BE2C (cell line): ENCODE measurements at places on chromosomes 12 and 14.
A peak's percentile ranks its signal among the peaks of the same experiment; 100 is the strongest.

DNA sequence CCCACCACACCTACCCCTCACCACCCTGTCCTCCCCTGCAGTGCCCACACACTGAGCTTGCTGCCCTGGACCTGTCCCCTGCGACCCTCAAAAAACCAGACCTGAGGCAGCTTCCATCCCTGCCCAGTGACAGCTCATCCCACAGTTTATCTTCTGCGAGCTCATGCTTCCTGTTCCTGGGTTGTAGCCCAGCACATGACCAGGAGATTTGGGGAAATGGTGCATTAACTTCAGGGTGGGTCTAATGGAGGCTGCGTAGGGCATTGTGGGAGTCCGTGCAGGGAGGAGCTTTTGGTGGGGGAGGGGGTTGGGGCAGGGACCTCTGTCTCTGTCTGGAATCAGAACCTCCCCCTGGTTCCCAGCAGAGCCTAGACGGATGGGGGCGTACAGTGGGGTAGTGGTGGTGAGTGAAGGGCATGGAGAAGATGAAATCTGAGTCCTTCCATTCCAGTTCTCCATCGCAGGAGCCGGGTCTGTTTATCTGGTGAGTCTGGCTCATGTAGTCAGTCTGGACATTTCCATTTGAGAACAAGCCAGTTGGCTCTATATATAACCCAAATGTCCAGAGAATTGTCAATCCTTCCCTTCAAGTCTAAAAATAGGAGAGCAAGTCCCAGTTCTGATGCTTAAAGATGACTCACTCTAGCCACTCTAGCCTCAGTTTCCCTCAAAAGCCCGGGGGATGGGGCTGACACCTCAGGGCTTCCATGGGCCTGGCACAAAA lies 270.9 kb downstream of the CACNA1C start:
- DNase-seq, result no peak

DNA sequence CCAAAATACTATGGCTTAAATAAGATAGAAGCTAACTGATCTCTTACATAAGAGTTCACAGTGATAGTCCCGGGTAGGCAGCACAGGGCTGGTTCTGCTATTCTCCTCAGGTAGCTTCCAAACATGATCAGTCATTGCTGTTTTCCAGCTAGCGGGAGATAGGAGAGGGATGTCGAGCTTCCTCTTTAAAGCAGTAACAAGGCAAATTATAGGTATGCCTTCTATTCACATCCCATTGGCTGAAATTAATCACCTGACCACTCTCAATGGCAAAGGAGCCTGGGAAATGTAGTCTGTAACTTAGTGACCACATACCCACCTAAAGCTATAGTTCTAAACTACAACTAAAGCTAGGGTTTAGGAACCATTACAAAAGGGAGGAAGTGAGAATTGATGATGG lies 34.5 kb upstream of the VRK1 start:
- DNase-seq, result peak; percentile 42

DNA sequence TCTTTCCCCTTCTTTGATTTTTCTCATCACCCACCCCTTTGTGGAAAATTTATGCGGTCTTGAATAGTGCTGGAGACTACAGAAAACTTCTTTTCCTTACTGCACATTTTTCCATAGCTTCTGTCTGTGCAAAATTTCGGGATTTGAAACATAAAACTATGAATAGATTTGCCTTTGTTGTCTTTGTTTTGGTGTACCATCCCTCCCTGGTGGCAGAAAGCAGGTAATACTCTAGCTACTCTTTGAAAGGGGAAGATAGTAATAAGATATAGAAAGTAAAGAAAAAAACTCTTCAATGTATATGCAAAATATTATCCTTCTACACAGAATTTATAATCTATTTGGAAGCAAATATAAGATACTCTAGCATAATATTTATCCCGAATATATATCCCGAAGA lies 79.1 kb upstream of the LMO3 start:
- no peak for DNase-seq

- DNase-seq, result peak; percentile 79
These were observed 14.0 kb downstream of the ABCB9 start for GRCh38 chr12:122951979-122952892.

DNA sequence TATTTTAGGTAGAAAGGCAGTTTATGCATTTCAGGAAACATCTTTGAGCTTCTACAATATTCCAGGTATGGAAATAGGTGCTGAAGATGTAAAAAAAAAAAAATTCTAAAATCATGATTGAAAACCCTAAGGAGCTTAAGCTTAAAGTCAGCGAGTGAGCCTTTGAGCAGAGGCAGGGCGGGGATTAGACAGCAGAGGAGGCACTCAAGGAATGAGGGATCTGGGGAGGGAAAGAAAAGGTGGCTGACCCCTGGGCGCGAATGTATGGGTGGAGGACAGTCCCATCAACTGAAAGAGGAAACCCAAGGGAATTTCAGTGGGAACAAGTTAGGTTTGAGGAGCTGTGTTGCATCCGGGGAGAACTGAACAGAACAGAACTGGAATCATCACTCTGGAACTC lies 6.4 kb upstream of the PTMS start:
- no peak for DNase-seq

- DNase-seq, result peak; percentile 73
These were observed 12.2 kb upstream of the ITPR2 start for GRCh38 chr12:26845057-26845666.

DNA sequence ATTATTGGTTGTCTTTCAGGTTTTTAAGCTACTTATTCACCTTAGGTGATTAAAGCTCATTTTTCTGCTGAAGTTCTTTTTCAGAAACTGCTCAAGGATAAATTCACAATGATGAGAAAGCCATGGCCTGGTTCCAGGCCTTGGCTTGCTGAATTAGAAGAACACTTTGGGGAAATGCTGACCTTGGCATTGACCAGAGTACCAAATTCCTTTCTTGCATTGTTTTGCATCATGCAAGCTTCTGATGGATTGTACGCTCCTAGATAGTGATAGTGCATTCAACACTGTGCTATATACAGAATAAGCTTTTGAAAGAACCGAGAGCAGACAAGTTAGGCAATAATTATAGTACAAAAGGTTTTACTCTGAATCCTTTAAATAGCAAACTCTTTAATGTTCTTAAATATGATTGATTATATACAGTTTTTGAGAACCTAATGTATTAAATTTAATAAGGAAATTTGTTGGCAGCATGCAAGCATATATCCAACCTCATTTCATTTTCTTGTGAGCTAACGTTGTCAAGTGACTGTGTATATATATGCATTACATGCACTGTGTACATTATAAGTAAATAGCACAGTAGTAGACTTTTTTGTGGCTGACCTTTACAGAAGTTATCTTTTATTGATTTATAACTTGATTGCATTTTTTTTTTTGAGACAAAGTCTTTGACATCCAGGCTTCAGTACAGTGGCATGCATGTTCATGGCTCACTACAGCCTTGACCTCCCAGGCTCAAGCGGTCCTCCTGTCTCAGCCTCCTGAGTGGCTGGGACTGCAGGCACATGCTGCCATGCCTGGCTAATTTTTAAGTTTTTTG lies 99.2 kb downstream of the DIP2B start:
- no peak for DNase-seq

DNA sequence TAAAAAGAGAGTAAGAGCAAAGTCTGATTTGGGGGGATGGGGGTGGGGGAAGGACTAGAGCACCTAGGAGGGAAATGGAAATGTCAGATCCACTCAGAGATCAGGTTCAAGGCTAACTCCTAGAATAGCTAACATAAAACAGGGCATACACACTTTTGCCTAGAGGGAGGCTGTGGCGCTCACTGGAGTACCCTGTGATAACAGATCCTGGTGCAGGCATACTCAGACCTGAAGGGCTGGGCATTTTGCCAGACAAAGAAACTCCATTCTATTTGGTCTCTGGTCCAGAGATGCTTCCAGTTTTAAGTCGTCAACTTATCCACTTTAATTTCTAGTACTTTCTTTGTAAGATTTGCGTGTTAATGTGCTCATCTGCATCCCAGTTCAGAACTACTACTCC lies 5.8 kb downstream of the CTDSP2 start:
- peak; percentile 86 for DNase-seq

GRCh38 chr14:29668201-29668600 lies 259.4 kb downstream of the PRKD1 start:
- DNase-seq, result no peak

DNA sequence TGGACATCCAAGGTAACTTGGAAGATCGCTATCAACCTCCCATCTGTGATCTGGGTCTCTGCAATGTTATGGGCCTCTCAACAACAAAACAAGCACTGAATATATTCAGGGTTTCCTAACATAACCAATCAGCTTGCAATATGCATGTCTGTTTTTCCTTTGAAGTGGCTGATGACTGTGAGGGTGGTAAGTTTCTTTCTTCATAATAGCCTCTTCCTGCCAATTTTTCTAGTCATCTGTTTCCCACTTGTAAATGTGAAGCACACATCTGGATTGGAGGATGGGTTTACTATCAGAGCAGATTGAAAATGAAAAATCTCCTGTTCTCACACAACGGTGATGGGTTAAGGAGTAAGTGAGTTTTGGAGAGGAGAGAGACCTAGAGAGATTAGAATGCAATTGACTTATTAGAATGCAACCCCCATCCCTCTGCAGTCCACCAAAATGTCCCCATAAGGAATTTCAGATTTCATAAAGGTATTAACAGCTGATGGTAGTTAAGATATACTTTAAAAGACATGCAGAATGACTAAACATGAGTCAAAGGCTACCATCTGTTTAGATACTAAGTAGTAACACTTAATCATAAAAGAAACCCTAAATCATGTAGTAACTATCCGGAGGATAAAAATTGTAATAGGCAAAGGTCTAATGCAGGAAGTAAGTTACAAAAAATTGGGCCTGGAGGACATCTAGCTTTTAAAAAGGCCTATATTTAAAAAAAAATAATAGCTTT lies 58.4 kb upstream of the SAV1 start:
- DNase-seq, result no peak

DNA sequence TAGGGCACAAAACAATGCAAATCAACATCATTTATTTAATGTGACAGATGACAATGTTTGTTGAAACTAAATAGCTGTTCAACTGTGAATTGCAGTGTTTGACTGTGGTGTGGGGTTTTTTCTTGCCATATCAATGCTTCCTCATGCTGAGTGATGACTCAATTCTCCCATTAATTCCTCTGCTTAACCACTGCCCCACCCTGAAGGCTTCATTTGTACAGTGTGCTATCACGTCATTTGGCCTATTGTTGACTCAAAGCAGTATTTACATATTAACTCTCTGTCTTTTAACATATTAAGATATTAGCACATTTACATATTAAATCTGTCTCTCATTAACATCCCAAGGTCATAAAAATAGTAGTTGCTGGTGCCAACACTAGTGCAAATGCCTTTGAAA lies 164.8 kb upstream of the NRXN3 start:
- DNase-seq, result no peak

DNA sequence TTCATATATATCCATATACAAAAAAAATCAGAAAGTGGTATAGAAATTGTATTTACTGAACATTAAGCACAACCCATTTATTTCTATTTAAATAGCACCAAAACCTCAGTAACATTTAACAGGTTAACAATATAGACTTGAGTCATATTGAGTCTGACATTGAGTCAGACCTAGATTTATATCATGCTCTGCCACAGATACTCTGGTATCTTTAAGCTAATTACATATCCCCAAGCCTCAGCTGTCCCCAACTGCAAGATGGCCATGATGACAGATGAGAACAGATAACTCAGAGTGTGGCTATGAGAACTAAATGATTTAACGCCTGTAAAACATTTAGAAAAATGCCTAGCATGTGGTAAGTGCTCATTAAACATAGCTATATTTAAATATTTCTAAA lies 40.3 kb downstream of the IFNG start:
- no peak for DNase-seq

DNA sequence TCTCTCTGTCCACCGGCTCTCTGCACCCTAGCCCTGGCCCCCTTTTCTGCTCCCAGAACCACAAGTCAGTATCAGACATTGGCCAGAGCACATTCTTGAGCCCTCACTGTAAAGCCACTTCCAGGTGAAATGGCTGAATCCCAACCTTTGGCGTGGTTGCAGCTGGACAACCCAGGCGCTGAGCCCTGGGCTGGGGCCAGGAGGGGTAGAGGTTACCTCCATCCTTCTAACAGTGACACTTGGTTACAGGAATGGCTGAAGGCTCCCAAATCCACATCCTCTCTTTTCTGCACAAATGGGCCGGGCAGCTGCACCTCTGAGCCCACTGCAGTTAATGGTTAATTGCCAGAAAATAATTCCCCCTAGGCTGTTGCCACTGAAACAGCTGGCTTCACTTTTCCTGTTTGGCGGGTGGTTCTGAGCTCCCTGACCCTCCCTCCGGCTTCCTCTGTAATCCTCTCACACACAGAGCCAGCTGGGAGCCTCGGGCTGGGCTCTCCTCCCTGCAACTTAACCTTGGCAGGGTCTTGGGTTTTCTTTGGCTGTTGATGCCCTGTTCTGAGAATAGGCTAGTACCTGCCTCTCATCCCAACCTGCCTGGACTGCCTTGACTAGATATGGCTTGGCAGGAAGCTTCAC lies 44.1 kb downstream of the TSPAN11 start:
- no peak for DNase-seq

DNA sequence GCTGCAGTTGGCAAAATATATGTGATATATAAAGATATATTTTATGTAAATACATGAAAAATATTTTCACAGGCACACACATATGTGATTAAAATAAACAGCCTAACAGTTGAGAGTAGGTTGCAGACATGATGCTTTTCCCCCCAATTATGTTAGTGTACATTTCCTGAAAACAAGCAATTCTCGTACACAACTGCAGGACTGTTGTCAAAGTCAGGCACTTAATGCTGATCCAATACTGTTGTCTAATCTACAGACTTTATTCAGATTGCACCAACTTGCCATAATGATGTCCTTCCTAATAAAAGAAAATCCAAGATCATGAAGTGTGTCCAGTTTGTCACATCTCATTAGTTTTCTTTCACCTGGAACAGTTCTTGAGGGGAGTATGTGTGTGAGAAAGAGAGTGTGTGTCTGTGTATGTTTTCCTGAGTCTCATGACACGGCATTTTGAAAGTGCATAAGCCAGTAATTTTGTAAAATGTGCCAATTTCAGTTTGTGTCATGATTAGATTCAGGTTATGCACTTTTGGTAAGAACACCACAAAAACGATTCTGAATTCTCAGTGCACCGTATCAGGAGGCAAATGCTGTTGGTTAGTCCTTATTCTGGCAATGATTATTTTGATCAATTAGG lies 16.5 kb upstream of the SEL1L start:
- DNase-seq, result no peak

DNA sequence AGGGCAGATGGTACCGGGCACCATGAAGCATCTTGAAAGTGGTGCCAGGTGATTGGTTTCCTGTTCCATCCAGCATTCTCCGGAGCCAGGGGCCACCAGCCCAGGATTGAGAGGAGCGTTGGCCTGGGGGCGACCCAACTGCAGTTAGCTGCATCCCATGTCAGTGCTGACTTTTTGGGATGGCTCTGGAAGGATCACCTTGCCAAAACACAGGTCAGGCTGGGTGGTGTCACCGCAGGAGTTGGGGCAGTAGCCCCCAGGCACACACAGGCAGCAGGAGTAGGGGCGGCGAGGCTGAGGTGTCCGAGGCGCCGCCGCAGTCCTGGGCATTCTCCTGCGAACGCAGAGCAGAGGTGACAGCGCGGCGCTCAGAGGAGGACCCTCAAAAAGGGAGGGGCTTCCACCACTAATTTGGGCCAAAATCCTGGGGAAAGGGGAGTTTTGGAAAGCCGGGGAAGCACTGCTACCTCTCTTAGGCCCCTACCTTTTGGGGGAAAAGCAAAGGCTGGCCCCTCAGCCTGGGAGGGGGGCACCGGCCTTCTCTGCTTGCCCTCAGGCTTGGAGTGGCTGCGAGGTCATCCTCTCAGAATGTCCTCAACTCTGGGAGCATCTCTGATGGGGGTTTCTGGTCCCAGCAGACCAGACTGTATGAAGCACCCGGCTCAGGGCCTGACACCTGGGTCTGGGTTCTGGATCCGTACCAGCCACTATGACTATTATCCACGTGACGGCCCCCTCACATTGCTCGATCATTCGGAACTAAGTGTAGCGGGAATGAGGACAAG lies 26.7 kb upstream of the LRTM2 start:
- no peak for DNase-seq
